Muscle of leg (tissue), 16 donors: ENCODE measurements at places on chromosomes 12 and 14.

DNA sequence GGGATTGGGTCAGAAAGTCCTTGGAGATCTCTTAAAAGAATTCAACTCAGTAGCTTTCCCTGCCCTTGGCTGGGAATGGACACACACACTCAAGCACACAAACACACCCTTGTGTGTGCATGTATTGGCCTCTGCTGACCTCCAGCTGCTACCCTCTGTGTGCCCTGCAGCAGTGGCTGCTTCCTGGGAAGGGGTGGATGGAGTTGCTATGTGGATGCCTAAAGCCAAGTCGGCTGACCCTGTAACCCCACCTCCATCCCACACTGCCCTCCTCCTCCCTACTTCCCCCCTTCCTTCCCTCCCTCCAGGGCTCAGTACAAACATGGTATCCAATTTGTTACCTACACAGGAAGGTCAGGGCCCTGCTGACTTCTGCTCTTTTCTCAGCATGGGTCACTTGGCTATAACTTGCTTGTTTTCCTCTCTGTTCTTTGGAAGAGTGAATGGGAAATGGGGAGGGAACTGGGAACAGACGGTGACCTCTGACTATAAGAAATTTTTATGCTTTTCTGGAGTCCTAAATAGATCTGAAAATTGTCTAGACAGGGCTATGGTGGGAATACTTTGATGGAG lies 351.6 kb upstream of the TBX3 start:
- H3K4me1 ChIP-seq, result no peaks in the 10 kb centered on the region
- no peak overlapping the region for H3K27ac ChIP-seq
- no peaks in the 10 kb centered on the region for H3K27me3 ChIP-seq
- DNase-seq, result no peak
- H3K4me3 ChIP-seq, result no peak overlapping the region

GRCh38 chr12:8033153-8034044 lies 883 bp downstream of the FOXJ2 start:
- no peaks in the 10 kb centered on the region for H3K27me3 ChIP-seq
- H3K4me1 ChIP-seq, result peaks cover 46% of the 10 kb centered on the region
- peak overlapping the region; percentile 96 for H3K27ac ChIP-seq
- peak; percentile 84 for DNase-seq

GRCh38 chr14:84162633-84163032 lies 1367.3 kb upstream of the FLRT2 start:
- no peak overlapping the region for H3K4me3 ChIP-seq
- H3K27me3 ChIP-seq, result no peaks in the 10 kb centered on the region
- peak; percentile 3 for DNase-seq
- no peaks in the 10 kb centered on the region for H3K4me1 ChIP-seq
- no peaks in the 10 kb centered on the region for H3K36me3 ChIP-seq
- no peak overlapping the region for H3K27ac ChIP-seq

DNA sequence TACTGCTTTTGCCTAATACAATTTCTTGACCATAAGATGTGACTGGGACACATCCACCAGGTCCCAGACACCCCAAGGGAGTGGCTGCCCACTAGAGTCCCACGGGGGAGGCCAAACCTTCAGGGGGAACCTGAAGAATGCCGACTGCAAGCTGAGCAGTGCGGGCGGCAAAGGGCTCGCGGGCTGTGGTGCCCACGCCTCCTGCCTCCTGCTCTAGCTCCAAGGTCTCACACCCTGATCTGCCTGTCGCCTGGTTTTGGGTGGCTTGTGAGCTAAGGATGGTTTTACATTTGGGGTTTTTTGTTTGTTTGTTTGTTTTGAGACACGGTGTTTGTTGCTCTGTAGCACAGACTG lies 75.2 kb downstream of the MOK start:
- no peak overlapping the region for H3K4me3 ChIP-seq
- no peak for DNase-seq

- no peak overlapping the region for H3K4me3 ChIP-seq
- H3K36me3 ChIP-seq, result peaks cover 96% of the 10 kb centered on the region
- no peak overlapping the region for H3K27ac ChIP-seq
- DNase-seq, result no peak
- no peaks in the 10 kb centered on the region for H3K27me3 ChIP-seq
- peaks cover 7% of the 10 kb centered on the region for H3K4me1 ChIP-seq
Measured at GRCh38 chr14:101062601-101063000, 159.1 kb upstream of the RTL1 start.

GRCh38 chr12:107779077-107779831 lies 4.8 kb downstream of the ASCL4 start:
- DNase-seq, result peak; percentile 61
- H3K4me3 ChIP-seq, result no peak overlapping the region
- H3K27ac ChIP-seq, result no peak overlapping the region
- no peaks in the 10 kb centered on the region for H3K36me3 ChIP-seq

- peaks cover 9% of the 10 kb centered on the region for H3K4me1 ChIP-seq
- H3K27ac ChIP-seq, result no peak overlapping the region
- H3K27me3 ChIP-seq, result no peaks in the 10 kb centered on the region
- DNase-seq, result no peak
- no peak overlapping the region for H3K4me3 ChIP-seq
Measured at GRCh38 chr12:75986001-75986746, 45.4 kb downstream of the PHLDA1 start.

- H3K36me3 ChIP-seq, result no peaks in the 10 kb centered on the region
- H3K27me3 ChIP-seq, result no peaks in the 10 kb centered on the region
- H3K4me3 ChIP-seq, result peak overlapping the region; percentile 88
- peaks cover 3% of the 10 kb centered on the region for H3K4me1 ChIP-seq
- DNase-seq, result peak; percentile 35
Measured at GRCh38 chr14:61696753-61697318, 1.5 kb downstream of the HIF1A start.

- no peaks in the 10 kb centered on the region for H3K27me3 ChIP-seq
- H3K36me3 ChIP-seq, result no peaks in the 10 kb centered on the region
- H3K4me1 ChIP-seq, result no peaks in the 10 kb centered on the region
- no peak for DNase-seq
- H3K4me3 ChIP-seq, result no peak overlapping the region
Measured at GRCh38 chr12:99284161-99284560, 363.4 kb upstream of the GARIN6 start.

- H3K27me3 ChIP-seq, result no peaks in the 10 kb centered on the region
- H3K4me1 ChIP-seq, result no peaks in the 10 kb centered on the region
- no peak for DNase-seq
Measured at GRCh38 chr12:129109174-129110001, 256.1 kb downstream of the GLT1D1 start.

DNA sequence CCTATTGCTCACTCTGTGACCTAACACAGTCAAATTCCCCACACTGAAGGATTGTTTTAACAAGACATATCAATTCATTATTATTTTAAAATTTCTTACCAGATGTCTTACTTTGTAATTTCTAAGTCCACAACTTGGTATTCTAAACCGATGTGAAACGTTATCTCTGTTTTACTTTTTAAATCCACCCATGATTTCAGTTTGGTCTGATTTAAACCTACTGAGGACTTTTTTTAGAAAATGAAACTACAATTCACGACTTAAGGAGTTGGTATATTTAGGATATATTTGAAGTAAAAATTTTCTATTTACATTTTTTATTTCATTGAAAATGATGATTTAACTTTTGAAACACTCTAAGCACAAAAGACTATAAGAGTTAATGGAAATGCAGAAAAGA lies 35.1 kb upstream of the GRIP1 start:
- H3K36me3 ChIP-seq, result no peaks in the 10 kb centered on the region
- no peak overlapping the region for H3K27ac ChIP-seq
- H3K4me3 ChIP-seq, result no peak overlapping the region
- no peak for DNase-seq
- no peaks in the 10 kb centered on the region for H3K4me1 ChIP-seq

- H3K27me3 ChIP-seq, result no peaks in the 10 kb centered on the region
- peaks cover 10% of the 10 kb centered on the region for H3K36me3 ChIP-seq
- H3K4me3 ChIP-seq, result no peak overlapping the region
- H3K27ac ChIP-seq, result no peak overlapping the region
Measured at GRCh38 chr12:3272958-3273357, 195.8 kb downstream of the TSPAN9 start.

DNA sequence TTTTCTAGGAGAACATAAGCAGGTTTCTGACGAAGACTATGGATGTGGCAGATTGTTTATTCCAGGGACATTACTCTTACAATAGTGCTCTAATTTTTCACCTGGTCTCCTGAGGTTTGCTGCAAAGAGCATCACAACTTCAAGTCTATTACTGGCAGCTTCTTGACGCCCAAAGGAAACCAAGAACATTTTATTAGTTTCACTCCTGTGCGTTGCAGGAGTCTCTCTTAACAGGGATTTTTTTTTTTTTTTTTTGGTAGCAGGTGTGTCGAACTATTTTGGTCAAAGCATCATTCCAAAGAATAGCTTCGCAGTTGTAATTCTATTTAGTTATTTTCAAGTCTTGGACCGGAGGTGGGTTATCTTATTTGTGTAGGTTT lies 1.2 kb downstream of the ANO4 start:
- H3K27me3 ChIP-seq, result peaks cover 4% of the 10 kb centered on the region
- H3K4me1 ChIP-seq, result no peaks in the 10 kb centered on the region
- H3K4me3 ChIP-seq, result no peak overlapping the region
- H3K36me3 ChIP-seq, result no peaks in the 10 kb centered on the region
- DNase-seq, result no peak

DNA sequence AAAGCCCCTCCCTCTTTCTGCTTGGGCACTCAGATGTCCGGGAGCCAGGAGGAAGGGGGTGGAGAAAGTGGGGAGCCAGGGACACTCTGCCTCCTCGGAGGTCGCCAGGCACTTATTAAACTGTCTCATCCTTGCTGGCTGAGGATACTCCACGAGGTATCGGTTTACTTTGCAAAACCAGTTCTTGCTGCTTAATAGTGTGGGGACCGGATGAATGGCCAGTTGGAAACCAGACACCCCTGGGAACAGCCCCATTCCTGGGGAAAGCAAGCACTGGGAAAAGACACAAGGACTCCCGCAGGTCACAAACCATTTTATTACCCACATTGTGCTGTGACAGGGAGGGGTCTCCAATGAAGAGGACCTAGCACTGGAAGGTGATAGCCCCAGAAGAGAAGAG lies 34.2 kb downstream of the CCDC88C start:
- H3K4me1 ChIP-seq, result peaks cover 50% of the 10 kb centered on the region
- H3K27me3 ChIP-seq, result no peaks in the 10 kb centered on the region
- no peak for DNase-seq
- no peaks in the 10 kb centered on the region for H3K36me3 ChIP-seq

DNA sequence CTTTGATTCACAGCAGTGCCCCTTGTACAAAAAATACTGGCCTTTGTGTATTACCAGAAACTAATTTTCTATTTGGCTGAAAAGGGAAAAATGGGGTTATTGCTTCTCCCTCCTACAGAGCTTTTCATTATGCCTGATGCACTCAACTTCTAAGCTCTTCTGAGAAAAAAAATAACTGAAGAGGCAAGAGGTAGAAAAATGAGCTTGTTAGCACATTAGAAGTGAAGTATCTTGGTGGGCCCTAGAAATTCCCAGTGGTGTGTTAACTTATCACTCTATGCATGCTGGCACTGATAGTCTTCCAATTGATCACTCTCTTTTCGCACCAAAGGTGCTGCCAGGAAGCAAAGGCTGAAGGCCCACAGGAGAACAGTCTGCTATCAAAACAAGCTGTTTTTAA lies 17.1 kb downstream of the INSM2 start:
- no peaks in the 10 kb centered on the region for H3K36me3 ChIP-seq
- no peak overlapping the region for H3K4me3 ChIP-seq
- no peaks in the 10 kb centered on the region for H3K27me3 ChIP-seq
- H3K27ac ChIP-seq, result no peak overlapping the region

DNA sequence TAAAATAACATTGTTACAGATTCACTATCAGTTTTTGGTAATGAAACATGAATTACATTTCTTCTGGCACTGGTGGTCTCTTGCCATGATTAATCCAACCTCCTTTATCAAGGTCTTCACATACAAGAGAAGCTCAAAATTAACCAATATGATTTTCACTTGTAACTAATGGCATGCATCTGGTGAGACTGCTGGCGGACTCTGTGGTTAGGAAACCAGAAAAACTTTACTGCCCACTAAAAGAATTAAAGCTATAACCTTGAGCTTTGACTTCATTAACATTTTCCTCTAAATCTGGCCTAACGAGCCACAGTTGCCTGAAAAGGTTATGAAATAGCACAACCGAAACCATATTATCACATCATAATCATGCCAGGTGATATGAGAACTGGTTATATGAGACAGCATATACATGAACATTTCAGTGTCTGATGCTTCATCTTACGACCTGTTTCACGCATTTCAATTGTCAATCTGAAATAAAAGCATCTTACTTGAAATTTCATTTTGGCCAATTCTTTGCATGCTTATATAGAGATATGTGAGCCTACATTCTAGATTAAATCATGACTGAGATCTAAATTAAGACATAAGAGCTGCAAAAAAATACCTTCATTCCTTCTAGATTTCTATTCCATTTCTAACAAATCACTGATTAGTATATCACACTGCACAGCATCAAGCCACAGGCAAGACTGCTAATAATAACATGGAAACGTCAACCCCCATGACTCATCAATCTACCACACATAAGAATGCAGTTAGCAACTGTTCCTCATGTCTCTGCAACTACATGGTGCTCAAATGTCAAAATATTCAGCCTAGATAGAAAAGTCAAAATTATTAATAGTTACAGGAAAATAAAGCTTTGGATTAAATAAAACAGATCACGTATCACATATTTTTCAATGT lies 89.3 kb downstream of the OSBPL8 start:
- no peak overlapping the region for H3K4me3 ChIP-seq
- DNase-seq, result peak; percentile 65
- H3K4me1 ChIP-seq, result no peaks in the 10 kb centered on the region

- no peak overlapping the region for H3K4me3 ChIP-seq
- no peaks in the 10 kb centered on the region for H3K36me3 ChIP-seq
- DNase-seq, result peak; percentile 69
- peaks cover 3% of the 10 kb centered on the region for H3K4me1 ChIP-seq
- H3K27ac ChIP-seq, result peak overlapping the region; percentile 4
Measured at GRCh38 chr12:1289371-1290155, 298.5 kb downstream of the ERC1 start.

DNA sequence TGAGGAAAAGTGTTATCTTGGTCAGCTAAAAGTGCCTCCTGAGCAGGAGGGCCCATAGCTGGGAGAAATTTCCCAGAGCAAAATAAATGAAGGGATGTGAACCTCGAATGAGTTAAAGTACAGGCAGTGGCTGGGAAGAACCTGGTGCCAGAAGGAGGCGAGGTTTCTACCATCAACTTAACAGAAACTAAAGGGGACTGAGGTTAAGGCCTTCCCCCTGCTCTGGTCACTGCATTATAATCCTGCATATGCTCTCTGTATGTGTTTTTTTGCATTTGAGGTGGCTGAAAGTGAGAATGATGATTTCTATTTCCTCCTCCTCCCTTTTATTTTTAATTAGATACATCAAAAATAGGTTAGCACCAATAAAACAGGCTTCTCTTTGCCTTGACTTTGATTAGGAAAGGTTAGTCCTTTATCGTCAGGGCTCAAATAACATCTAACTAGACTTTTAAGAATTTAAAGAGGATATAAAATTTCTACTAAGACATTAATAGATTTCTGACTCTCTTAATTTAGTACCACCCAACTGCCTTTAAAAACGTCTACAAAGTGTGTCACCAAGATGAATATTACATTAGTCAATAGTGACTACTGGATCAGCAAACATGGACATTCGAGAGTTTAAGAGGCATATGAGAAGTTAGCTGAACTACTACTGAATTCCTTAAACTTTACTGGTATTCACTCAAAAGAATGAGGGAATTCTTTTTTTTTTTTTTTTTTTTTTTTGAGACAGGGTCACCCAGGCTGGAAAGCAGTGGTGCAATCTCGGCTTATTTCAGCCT lies 49.2 kb downstream of the GALNT4 start:
- no peak overlapping the region for H3K27ac ChIP-seq
- no peaks in the 10 kb centered on the region for H3K4me1 ChIP-seq
- no peak overlapping the region for H3K4me3 ChIP-seq
- DNase-seq, result no peak
- H3K36me3 ChIP-seq, result no peaks in the 10 kb centered on the region
